ENCODE measurements at places on chromosomes 1 and 21.

DNA sequence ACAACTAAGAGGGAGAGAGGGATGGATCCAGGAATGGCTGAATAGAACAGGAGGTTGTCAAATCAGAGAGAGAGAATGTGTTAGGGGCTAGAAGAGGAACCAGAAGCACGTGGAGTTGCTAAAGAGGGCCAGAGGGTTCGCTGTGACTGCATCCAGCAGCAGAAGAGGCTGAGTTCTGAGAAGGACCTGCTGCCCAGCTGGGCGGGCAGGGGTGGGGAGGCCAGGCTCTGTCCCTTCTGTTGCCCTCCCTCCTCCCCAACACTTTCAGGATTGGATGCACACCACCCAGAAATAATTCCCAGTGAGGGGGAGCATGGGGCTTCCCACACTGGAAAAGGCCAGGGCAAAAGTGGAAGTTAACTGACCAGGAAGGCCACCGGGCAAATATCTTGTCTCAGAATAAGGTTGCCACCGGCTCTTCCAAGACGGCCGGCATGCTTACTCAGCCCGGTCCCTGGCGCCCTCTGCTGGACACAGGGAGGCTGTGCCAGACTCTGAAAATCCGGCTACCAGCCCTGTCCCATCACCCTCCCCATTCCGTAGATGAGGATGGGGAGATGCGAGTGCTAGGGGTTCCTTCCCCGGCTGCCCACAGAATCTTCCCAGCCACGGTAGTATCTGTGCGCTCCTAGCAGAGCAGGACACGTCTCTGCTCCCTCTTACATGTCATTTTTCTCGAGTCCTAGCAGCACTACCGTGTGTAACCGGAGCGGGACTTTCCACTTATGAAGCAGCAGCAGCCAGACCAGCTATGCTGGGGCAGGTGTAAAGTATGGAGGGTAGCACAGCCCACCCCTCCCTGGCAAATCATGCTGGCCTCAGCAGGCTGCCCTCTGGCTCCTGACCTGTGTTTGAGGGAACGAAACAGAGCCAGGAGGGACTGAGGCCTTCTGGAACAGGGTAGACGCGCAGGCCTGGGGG lies 46.8 kb upstream of the A3GALT2 start:
- no peaks in the 10 kb centered on the region for H3K27me3 ChIP-seq
- H3K4me1 ChIP-seq: peaks cover 20% of the 10 kb centered on the region
- peaks cover 63% of the 10 kb centered on the region for H3K36me3 ChIP-seq
- H3K4me3 ChIP-seq: no peak overlapping the region

GRCh38 chr21:35284199-35284598 lies 235.1 kb upstream of the RUNX1 start:
- H3K4me1 ChIP-seq: no peaks in the 10 kb centered on the region
- H3K27me3 ChIP-seq: no peaks in the 10 kb centered on the region
- H3K4me3 ChIP-seq: no peak overlapping the region
- no peaks in the 10 kb centered on the region for H3K36me3 ChIP-seq
- H3K27ac ChIP-seq: no peak overlapping the region

DNA sequence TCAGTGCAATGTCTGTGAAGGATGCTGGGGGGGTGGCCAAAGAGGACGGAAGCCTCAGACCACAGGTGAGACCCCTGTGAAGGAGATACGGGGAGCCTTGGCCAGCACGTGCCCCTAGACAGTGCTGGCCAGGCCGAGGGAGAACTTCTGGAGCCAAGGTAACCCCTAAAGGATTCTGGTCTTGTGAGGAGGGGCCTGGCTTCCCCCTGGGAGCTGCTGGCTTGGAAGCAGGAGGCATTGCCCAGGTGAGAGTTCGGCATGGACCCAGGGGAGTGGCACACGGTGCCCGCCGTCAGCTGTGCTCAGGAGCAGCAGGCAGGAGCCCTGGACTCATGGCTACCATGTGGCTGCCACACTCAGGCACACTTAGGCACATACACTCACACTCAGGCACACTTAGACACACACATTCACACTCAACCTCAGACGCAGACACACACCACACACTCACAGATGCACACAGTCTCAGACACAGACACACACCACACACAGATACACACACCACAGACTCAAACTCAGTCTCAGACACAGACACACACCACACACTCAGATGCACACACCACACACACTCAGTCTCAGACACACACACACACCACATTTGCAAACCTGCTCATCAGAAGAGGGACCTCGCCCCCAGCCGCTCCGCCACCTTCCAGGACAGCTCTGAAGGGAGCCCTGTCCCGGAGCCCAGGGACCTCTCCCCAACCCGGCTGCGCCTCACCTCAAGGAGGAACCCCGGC lies 1.1 kb upstream of the COL6A2 start:
- no peaks in the 10 kb centered on the region for H3K4me1 ChIP-seq
- H3K27ac ChIP-seq: no peak overlapping the region
- peak overlapping the region; percentile 74 for H3K4me3 ChIP-seq
- DNase-seq: no peak
- no peaks in the 10 kb centered on the region for H3K36me3 ChIP-seq

DNA sequence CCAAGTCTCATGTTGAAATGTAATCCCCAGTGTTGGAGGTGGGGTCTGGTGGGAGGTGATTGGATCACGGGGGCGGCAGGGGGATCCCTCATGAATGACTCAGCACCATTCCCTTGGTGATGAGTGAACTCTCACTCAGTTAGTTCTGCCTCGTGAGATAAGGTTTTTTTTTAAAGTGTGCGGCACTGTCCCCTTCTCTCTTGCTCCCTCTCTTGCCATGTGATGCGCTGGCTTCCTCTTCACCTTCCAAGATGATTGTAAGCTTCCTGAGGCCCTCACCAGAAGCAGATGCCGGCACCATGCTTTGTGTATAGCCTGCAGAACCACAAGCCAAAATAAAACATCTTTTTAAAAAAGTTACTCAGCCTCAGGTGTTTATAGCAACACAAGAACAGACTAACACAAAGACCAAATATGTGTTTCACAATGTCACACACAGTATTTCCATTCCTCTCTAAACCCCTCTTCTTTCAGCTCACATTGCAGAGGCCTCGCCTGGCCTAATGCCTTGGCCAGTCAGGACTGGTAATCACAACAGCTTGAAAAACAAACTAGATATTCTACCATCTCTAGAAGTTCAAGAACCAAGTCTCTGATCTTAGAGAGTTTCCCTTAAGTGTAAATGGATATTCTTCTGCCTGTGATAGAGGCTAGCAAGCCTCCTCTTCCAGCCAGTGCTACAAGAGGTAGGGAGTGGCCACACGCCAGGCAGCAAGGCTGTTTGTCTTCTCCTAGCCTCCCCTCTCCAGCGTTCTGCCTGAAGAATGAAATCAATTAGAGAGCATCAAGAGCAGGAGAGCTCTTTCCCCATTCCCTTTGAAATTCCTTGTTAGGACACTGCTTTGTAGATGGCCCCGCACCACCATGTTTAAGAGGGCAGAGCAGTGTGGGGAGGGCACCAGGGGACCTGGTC lies 19.6 kb upstream of the RAP1A start:
- no peaks in the 10 kb centered on the region for H3K36me3 ChIP-seq
- no peak overlapping the region for H3K27ac ChIP-seq
- no peaks in the 10 kb centered on the region for H3K27me3 ChIP-seq
- no peak overlapping the region for H3K4me3 ChIP-seq
- DNase-seq: no peak

DNA sequence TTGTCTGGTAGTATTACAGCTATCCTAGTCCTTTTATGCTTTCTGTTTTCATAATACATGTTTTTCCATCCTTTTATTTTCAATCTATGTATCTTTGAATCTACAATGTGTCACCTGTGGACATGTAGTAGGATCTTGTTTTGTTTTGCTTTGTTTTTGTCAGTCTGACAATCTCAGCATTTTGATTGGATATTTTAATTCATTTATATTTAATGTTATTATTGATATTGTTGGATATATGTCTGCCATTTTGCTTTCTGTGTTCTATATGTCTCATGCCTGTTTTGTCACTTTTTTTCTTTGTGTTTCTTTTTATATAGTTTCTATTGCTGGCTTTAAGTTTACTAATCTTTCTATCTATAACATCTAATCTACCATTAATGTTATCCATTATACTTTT lies 11.5 kb upstream of the PRSS38 start:
- H3K36me3 ChIP-seq: no peaks in the 10 kb centered on the region
- no peaks in the 10 kb centered on the region for H3K4me1 ChIP-seq

DNA sequence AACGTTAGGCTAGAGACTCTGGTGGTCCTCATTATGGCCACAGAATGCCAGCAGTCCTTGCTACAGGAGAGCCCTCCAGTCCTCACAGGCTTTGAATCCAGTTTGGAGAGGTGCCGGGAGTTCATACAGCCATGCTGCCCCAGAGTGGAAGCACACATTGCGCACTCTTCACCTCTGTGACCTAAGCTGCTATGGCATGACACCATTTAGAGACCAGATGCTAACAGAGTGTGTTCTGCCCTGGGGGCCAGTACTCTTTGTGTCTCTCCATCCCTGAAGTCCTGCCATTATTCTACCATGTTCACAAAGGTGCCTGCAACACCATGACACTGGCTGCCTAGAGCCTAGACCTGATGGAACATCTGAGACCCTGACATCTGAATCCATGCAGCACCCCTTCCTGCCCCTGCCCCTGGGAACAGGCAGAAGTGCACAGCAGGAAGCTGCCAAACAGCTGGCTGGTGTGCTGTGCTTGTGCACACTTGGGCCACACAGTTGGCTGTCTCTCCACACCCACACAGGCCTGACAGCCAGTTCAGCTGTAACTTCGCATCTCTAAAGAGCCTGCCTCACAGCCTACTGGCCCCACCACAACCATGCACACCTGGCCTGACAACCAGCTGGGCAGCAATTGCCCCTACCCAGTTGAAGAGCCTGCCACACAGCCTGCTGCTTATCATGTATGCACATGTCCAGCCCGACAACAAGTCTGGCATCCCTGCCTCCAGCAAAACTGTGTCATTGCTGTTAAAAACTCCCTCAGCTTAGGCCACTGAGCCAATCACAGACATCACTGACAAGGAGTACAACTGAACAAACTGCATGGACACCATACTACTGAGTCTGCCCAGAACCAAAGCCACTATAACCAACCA lies 49.1 kb downstream of the MCOLN2 start:
- no peak overlapping the region for H3K27ac ChIP-seq
- no peaks in the 10 kb centered on the region for H3K36me3 ChIP-seq
- DNase-seq: no peak
- no peaks in the 10 kb centered on the region for H3K27me3 ChIP-seq
- no peak overlapping the region for H3K4me3 ChIP-seq

- no peak overlapping the region for H3K4me3 ChIP-seq
- DNase-seq: no peak
- no peaks in the 10 kb centered on the region for H3K36me3 ChIP-seq
- H3K27me3 ChIP-seq: no peaks in the 10 kb centered on the region
- no peak overlapping the region for H3K27ac ChIP-seq
- H3K4me1 ChIP-seq: no peaks in the 10 kb centered on the region
Observed at GRCh38 chr1:25541425-25541824, 2.0 kb upstream of the LDLRAP1 start.

GRCh38 chr1:185027252-185027882 lies 18.0 kb upstream of the RNF2 start:
- no peaks in the 10 kb centered on the region for H3K36me3 ChIP-seq
- no peak for DNase-seq
- H3K4me3 ChIP-seq: no peak overlapping the region
- no peak overlapping the region for H3K27ac ChIP-seq
- H3K27me3 ChIP-seq: no peaks in the 10 kb centered on the region
- no peaks in the 10 kb centered on the region for H3K4me1 ChIP-seq

DNA sequence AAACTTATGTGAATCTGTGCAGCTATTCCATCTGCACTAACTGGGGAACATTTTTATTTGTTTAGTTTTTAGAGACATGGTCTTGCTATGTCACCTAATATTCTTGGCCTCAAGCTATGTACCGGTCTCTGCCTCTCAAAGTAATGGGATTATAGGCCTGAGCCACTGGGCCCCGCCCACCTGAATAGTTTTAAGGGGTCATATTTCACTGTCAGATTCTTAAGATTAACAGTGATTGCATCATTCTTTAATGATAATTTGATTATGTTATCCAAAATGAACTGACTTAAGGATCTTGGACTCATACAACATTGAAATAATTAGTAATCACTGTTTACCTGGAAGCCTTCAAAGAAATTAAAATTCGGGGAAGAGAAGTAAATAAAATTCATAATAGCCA lies 12.6 kb upstream of the KLF18 start:
- no peaks in the 10 kb centered on the region for H3K27me3 ChIP-seq
- no peak overlapping the region for H3K4me3 ChIP-seq
- DNase-seq: no peak
- no peaks in the 10 kb centered on the region for H3K36me3 ChIP-seq
- H3K4me1 ChIP-seq: no peaks in the 10 kb centered on the region

- no peak for DNase-seq
- no peak overlapping the region for H3K27ac ChIP-seq
- no peaks in the 10 kb centered on the region for H3K36me3 ChIP-seq
- no peaks in the 10 kb centered on the region for H3K4me1 ChIP-seq
- no peak overlapping the region for H3K4me3 ChIP-seq
- H3K27me3 ChIP-seq: no peaks in the 10 kb centered on the region
Observed at GRCh38 chr1:9013819-9014218, 12.4 kb downstream of the SLC2A7 start.

GRCh38 chr1:81414488-81415015 lies 386.2 kb upstream of the ADGRL2 start:
- H3K36me3 ChIP-seq: no peaks in the 10 kb centered on the region
- H3K4me1 ChIP-seq: no peaks in the 10 kb centered on the region
- H3K4me3 ChIP-seq: no peak overlapping the region
- H3K27ac ChIP-seq: no peak overlapping the region
- peak; percentile 83 for DNase-seq

GRCh38 chr1:115989699-115990098 lies 13.4 kb downstream of the SLC22A15 start:
- no peaks in the 10 kb centered on the region for H3K27me3 ChIP-seq
- H3K27ac ChIP-seq: no peak overlapping the region
- H3K4me1 ChIP-seq: no peaks in the 10 kb centered on the region
- no peak overlapping the region for H3K4me3 ChIP-seq
- DNase-seq: no peak

- H3K27ac ChIP-seq: no peak overlapping the region
- H3K4me3 ChIP-seq: no peak overlapping the region
- H3K4me1 ChIP-seq: peaks cover 8% of the 10 kb centered on the region
- DNase-seq: no peak
Observed at GRCh38 chr1:228417061-228417460, 400 bp upstream of the TRIM17 start.

GRCh38 chr1:4702932-4703331 lies 48.5 kb downstream of the AJAP1 start:
- no peak overlapping the region for H3K27ac ChIP-seq
- no peaks in the 10 kb centered on the region for H3K4me1 ChIP-seq
- no peaks in the 10 kb centered on the region for H3K36me3 ChIP-seq

- H3K4me3 ChIP-seq: no peak overlapping the region
- H3K36me3 ChIP-seq: no peaks in the 10 kb centered on the region
- H3K4me1 ChIP-seq: no peaks in the 10 kb centered on the region
- DNase-seq: no peak
- no peaks in the 10 kb centered on the region for H3K27me3 ChIP-seq
- no peak overlapping the region for H3K27ac ChIP-seq
Observed at GRCh38 chr1:221030990-221031389, 151.7 kb downstream of the HLX start.
